Gastrocnemius medialis (tissue), 4 donors: ENCODE measurements at places on chromosomes 1 and 21. TPM values are rescaled to one million over a fixed set of nuclear protein-coding genes. Genes with fewer than 3 reads are reported as not detected.

Gene FNDC10
- 0.94 TPM for total RNA-seq

- no peak for DNase-seq
Measured at GRCh38 chr1:172155766-172156165, 264.7 kb upstream of the C1orf105 start.

GRCh38 chr1:89405275-89405929 is 41.5 kb downstream of the GBP6 start:
- no peak for DNase-seq

GRCh38 chr1:84785271-84786036 is 95.2 kb upstream of the SSX2IP start:
- no peak for DNase-seq

- DNase-seq, result no peak
Measured at GRCh38 chr1:72485801-72486200, 203.5 kb upstream of the NEGR1 start.

Gene LCE1A
- total RNA-seq, result not detected

GRCh38 chr1:39105061-39105840 is 79.1 kb downstream of the NDUFS5 start:
- DNase-seq, result peak; percentile 57

DNA sequence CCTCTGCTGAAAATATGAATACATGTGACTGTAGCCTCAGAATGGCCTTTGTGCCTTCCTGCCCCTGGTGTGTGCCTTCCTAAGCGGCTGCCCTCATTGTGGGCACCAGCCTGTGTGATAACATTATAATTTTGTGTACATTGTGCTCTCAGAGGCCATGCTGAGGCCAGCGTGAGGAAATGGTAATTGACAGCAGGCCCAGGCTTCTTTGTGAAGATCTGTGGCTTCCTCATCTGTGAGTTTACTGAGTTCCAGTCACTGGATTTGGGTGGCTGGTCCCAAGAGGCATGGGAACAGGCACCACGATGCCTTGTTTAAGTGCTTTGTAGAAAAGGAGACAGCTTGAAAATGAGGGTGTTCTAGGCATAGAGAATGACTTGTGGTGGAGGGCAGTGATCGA is 389.3 kb downstream of the OMA1 start:
- DNase-seq, result no peak

- no peak for DNase-seq
Measured at GRCh38 chr1:163085904-163086268, 16.7 kb downstream of the RGS4 start.

Gene C8A
- 0.40 TPM for total RNA-seq

- DNase-seq, result no peak
Measured at GRCh38 chr1:161342821-161343220, 24.9 kb downstream of the CFAP126 start.

GRCh38 chr1:227781314-227781930 is 34.1 kb upstream of the PRSS38 start:
- DNase-seq, result no peak

DNA sequence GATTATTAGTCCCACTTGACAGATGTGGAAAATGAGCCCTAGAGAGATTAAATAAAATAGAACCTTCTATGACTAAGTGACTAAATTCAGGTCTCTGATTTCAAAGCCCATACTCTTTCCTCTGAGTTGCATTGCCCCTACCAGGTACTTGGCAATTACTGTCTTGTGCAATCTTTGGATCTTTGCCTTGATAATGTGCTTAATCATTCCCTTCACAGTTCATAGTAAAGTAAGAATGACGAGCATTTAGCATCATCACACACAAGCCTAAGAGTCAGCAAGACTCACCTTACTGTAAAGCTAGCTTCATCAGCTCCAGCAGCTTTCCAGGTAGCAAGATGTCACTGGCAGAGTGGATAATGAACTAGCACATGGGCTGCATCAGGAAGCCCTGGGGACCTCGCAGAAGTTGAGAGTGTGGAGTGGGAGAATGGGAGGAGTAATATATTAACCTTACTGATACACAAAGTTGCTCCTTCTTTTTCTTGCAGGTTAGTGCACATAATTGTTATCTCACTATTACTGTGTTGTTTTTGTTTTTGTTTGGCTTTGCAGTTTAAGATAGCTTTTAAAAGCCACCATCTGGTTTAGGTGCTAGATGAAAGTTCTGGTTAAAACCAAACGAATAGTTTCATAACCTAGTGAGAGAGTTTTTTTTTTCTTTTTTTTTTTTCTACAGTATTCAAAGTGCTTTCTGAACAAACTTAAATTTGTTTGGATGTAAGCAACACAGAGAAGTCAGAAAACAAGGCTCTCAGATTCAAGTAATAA is 71.8 kb downstream of the PBX1 start:
- no peak for DNase-seq
